ENCODE measurements at places on chromosomes 3 and 15.
A peak's percentile ranks its signal among the peaks of the same experiment; 100 is the strongest.

- DNase-seq, result no peak
Observed at GRCh38 chr15:51931638-51932037, 39.9 kb downstream of the LEO1 start.

DNA sequence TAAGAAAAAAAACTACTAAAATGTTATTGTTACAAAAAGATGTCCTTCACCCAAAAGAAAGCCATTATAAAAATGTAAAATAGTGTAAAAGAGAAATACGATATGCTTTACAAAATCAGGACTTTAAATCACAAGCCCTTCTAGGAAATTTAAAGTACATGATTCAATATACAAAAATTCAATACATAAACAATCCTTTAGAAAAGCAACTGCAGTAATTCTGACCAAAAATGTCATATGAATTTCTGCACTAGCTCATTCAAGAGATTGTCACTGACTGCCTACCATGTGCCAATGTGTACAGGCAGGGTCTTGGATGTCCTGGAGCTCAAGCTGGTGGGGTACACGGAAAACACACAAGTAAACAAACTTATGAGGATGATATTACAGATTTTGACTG is 2.5 kb downstream of the MORC1 start:
- DNase-seq, result no peak

- DNase-seq, result no peak
Observed at GRCh38 chr3:73708956-73709355, 84.2 kb upstream of the PDZRN3 start.

GRCh38 chr3:52240059-52240885 is 1.3 kb upstream of the TWF2 start:
- DNase-seq, result peak; percentile 88

GRCh38 chr15:64423970-64424369 is 36.3 kb downstream of the TRIP4 start:
- no peak for DNase-seq

GRCh38 chr3:87127281-87127680 is 99.8 kb upstream of the CHMP2B start:
- DNase-seq, result no peak

DNA sequence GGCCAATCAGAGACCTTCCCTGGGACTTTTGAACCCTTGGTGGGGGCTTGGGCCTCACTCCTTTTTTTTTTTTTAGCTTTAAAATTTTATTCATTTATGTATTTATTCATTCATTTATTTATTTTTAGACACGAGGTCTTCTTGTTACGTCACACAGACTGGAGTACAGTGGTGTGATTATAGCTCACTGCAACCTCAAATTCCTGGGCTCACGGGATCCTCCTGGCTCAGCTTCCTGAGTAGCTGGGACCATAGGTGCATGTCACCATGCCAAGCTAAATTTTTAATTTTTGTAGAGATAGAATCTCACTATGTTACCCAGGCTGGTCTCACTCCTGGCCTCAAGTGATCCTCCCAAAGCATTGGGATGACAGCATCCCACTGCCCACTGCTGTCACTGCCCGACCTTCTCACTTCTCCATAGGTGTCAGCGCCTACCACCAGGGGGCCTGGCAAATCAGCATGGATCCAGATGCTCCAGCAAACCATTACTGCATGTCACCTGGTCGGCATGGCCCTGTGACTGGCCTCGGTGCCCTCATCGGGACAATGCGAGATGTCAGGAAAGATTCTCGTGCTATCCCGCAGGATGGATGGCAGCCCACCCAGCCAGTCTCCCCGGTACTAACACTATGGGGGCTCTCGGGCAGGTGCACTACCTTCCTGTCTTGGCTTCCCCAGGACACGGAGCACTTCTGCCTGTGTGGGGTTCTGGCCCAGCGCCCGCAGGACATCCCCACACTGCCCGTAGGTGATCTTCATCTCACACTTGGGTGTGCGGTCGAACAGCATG is 3.0 kb downstream of the MYL3 start:
- no peak for DNase-seq

GRCh38 chr3:187590861-187591576 is 79.2 kb downstream of the SST start:
- DNase-seq, result no peak

DNA sequence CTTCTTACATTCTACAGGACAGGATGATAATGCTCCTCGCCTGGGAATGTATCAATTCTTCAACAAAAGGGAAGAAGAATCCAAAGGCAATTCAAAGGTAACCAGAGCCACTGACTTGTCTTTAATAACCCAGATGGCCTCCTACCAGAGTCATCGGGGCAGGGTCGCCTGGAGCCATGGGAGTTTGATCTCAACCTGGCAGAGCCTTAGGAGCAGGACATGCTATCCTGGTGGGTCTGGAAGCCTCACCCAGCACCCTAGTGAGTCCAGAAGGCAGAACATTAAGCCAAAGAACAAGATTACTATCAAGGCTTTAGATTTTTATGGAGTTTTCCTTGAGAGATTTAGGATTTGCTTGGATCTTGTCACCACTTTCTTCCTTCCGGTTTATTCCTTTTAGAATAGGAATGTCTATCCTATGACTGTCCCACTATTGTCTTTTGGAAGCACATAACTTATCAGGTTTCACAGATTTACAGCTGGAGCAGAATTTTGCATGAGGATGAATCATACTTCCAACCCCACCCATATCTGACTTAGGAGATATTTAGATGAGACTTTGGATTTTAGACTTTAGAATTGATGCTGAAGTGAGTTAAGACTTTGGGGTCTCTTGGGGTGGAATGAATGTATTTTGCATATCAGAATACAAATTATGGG is 330.3 kb upstream of the GOLIM4 start:
- DNase-seq, result no peak

DNA sequence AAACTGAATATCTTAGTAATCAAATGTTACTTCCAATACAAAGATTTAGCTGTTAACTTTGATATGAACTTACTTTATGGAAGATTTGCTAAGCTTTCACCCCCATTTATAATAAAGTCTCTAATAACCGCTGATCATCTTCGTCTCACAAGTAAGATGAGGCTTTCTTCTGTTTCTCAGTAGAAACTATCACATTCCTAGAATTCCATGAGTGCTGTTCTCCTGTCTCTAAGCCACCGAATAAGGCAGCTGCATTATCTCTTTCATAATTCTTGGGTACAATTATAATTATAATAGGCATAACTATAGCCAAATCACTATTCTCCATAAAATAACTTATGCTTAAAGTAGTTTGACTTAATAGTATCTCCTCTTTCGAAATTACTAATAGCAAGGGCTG is 18.3 kb upstream of the SETMAR start:
- no peak for DNase-seq

DNA sequence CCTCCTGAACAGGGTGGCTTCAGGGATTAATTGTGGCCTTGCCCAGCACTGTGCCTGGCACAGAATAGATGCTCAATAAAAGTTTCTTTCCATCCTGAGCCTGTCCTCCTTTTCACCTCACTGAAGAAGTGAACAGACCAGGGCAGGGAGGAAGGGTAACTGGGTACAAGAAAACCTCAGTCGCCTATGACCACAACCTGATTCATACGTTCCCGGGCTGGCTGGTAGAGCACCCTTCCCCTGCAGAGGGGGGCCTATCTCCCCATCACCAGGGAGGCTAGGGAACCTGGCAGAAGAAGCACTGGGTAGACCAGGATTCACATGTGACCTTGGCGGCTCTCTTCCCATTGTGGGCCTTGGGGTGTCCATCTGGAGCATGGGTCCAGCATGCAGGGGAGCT is 27.8 kb upstream of the CACNA2D2 start:
- DNase-seq, result no peak

GRCh38 chr15:62676891-62677290 is 365.7 kb upstream of the TPM1 start:
- DNase-seq, result no peak

DNA sequence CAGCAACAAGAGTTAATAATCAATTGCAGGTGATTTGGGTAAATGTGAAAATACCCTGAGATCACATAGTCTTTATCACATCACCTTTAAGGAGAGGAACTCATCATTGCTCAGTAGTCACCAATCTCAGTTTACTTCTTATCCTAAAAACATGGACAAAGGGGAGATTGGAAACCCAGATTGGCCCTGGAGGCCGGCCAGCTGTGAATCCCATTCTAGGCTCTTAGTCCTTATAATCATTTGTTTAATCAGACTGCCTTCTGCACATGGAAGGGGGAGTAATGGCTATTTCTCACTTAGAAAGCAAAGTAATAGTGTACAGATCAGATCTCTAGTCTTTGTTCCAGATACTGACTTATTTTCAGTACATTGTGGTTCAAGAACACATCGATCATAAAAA is 37.2 kb upstream of the CPB1 start:
- no peak for DNase-seq

- peak; percentile 59 for DNase-seq
Observed at GRCh38 chr3:53891497-53892285, at the start of gene SELENOK. SELENOK (minus strand) TSS chr3:53891859.

DNA sequence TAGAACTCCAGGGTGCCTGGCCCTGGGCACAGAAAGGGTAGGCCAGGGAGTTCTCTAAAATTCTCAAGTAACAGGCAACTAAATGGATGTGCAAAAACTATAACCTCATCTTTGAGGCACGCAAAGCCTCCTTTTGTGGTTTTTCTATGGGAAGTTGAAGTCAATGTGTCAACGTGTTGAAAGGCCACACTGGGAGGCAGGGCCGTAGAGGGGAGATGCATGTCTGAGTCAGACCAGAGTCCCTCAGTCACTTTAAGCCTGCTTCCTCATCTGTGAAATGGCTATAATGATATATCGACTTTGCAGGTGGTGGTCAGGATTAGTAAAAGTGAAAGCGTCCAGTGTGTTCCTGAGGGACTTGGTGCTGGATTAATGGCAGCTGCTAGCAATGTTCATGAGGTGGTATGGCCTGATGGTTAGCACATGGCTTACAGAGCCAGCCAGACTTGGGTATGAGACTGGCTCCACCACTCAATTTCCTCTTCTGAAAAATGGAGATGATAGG is 17.0 kb downstream of the TGM5 start:
- no peak for DNase-seq

Measured in D721Med (cell line).